ENCODE measurements at places on chromosomes 11 and 22. TPM values are rescaled to one million over a fixed set of nuclear protein-coding genes. Genes with fewer than 3 reads are reported as not detected.

Gene LTO1
- 23.7 TPM for total RNA-seq

Gene ANKK1
- 0.41 TPM for total RNA-seq

Gene PLEKHA7
- total RNA-seq, result 44.0 TPM

Gene CHEK2
- 10.0 TPM for total RNA-seq

Gene IFITM10
- 9.2 TPM for total RNA-seq

DNA sequence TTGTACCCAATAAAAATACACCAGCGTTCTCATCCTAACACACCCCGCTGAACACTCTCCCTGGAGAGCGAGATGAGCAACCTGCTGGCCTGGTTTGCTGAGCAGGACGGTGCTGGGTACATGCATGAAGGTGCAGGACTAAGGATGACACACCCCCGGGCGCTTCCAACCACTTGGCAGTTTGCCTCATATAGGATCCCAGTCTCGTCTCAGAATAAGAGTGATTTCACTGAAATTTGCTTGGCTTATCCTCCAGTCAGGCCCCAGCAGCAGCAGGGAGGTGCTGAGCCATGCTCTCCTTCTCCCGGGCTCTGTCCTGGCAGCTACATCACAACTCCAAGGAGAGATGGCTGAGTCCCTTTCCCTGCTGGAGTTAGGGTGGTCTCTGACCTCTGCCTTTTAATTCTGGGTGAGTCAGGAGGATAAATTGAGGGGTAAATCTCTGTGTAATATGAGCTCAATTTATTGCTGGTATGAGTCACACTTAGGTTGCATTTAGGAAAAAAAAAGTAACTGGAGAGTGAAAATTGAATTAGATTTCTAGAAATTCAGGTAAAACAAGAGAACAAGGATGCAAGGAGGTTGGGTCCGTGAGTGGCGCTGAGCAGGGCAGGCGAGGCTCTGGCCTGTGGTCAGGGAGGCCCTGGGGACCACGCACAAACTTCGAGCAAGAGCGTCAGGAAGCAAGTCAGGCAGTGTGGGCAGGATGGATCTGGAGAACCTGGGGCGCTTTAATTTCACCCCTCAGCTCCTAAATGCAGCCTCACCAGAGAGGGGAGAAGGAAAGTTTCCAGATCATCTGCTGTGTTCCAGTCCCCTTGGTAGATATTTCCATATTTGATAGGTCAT is 974.0 kb downstream of the TBC1D22A start:
- no peak overlapping the region for H3K4me3 ChIP-seq
- no peak overlapping the region for H3K27ac ChIP-seq
- peaks cover 16% of the 10 kb centered on the region for H3K27me3 ChIP-seq

DNA sequence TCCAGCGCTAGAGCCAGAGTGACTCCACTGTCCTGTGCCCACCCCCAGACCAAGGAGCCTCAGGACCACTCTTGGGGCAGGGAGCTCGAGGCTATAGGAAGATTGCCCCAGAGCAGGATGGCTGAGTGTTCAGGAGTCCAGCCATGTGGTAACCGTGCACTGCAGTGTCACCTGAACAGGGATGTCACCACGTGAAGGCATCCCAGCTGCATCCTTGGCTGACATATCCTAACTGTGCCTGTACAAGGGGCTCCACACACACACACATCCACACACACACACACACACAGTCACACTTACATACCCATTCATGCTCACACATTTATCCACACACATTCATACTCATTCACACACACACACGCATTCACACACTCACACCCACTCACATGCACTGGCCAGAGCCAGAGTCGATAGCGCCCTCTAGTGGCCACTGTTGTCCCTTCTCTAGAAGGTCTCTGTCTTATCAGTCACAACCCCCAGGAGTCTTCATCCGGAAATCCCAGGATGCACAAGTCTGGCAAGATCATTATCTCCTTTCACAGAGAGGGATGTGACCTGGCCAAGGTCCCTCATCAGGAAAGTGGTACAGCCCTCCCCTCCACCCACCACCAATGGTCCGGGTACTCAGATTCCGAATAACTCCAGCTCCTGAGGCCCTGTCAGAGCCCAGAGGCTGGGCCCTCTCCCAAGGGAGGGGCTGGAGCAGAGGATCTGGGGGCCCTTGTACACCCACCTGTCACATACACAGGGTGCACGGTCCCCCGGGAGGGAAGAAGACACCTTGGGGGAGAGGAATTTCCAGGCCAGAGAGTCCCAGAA is 55.1 kb downstream of the IGLL5 start:
- peak; percentile 71 for DNase-seq
- H3K4me3 ChIP-seq, result no peak overlapping the region
- no peak overlapping the region for H3K27ac ChIP-seq
- H3K27me3 ChIP-seq, result peaks cover 5% of the 10 kb centered on the region
- no peaks in the 10 kb centered on the region for H3K4me1 ChIP-seq
- no peaks in the 10 kb centered on the region for H3K36me3 ChIP-seq

- no peaks in the 10 kb centered on the region for H3K36me3 ChIP-seq
- H3K27ac ChIP-seq, result no peak overlapping the region
- no peak overlapping the region for H3K4me3 ChIP-seq
These were observed 13.9 kb downstream of the ZBED4 start for GRCh38 chr22:49867303-49868265.

DNA sequence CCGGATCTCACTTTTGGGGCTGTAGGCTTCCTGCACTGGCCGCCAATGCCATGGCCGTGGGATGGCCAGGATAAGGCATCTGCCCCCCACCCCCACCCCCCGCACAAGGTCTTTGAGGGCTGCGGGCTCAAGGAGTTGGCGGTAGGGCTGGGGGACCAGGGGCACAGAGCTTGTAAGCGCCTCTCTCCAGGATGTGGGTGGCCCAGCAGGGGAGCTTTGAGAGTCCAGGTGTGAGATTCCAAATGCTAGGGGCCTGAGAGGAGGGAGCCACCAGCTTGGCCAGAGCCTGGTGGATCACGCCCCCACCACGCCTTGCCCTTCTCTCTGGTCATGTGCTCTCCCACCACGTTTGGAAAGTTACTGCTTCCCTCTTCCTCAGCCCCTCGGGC is 5.0 kb downstream of the CD81 start:
- peaks cover 73% of the 10 kb centered on the region for H3K4me1 ChIP-seq
- H3K27ac ChIP-seq, result peak overlapping the region; percentile 99
- H3K4me3 ChIP-seq, result no peak overlapping the region
- DNase-seq, result no peak
- no peaks in the 10 kb centered on the region for H3K27me3 ChIP-seq

DNA sequence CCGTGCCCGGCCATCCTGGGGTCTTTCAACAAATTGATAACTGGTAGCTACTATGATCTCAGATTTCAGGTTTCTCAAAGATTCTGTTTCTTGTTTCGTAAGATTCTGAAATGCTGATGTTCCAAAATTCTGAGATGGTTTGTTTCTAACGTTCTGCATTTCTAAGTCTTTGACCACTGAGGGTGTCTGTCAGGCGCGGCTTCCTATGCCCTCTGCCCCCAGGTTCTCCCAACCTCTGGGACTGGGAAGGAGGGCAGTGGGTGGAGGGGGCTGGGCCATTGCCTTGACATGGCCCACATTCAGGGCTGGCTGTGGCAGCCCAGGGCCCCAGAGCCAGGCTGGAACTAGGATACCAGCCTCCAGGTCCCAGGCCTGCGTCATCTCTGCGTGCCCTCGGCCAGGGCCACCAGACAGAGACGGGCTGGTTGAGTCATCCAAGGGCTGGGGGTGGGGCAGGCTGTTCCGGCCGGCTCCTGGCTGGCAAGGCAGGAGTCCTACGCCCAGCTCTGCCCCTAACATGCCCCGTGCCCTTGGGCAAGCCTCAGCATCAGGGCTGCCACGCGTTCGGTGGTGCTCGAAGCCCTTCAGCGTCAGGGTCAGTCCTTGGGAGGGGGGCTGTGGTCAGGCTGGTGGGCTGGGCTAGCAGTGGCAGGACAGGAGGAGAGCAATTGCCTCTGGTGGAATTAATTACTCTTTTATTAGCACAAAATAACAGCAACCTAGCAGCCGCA is 5.2 kb downstream of the TMEM134 start:
- H3K27me3 ChIP-seq, result no peaks in the 10 kb centered on the region
- peaks cover 6% of the 10 kb centered on the region for H3K36me3 ChIP-seq
- H3K4me3 ChIP-seq, result peak overlapping the region; percentile 67
- H3K27ac ChIP-seq, result peak overlapping the region; percentile 93
- peak; percentile 88 for DNase-seq
- H3K4me1 ChIP-seq, result peaks cover 42% of the 10 kb centered on the region

DNA sequence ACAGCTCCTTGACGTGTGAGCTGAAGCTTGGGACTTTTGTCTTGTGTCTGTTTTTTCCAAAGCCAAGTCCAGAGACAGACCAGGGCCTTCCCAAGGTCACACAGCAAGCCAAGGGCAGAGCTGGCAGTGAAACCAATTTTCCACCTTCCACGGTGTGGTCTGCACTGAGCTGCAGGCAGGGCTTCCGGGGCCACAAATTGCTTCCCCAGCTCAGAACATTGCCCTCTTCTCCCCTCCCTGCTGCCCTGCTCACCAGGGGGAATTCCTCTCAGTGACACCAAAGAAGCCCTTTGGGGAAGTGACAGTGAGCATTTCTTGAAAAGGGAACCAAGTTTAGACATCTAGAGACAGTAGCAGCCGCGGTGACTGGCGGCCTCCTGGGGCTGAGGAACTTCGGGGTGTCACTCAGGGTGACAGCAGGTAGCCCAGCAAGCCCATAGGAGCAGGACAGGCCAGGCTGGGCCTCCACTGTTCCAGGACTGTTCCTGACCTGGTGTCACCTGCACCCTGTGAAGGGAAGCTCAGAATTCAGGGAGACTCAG is 9.2 kb downstream of the FXYD2 start:
- H3K27me3 ChIP-seq, result no peaks in the 10 kb centered on the region
- H3K27ac ChIP-seq, result peak overlapping the region; percentile 71
- DNase-seq, result peak; percentile 76
- H3K4me1 ChIP-seq, result peaks cover 52% of the 10 kb centered on the region
- no peak overlapping the region for H3K4me3 ChIP-seq

DNA sequence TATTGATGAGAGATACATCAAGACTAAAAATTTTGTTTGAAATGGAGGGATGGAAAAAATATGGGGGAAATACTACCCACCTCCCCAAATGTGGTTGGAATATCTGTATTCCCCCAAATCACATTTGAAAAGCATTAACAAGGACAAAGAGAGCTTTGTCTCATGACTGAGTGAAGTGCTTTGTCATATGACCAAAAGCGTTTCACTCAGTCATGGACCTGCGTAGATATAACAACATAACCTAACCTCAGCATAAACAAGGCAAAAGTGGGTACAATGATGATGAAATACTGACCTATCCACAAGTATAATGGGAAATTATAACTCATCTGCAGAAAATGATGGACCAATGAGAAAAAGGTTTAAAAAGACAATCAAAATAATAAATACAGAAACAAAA is 418.3 kb downstream of the TBC1D22A start:
- H3K27me3 ChIP-seq, result no peaks in the 10 kb centered on the region
- H3K4me3 ChIP-seq, result no peak overlapping the region
- DNase-seq, result no peak
- H3K27ac ChIP-seq, result no peak overlapping the region

DNA sequence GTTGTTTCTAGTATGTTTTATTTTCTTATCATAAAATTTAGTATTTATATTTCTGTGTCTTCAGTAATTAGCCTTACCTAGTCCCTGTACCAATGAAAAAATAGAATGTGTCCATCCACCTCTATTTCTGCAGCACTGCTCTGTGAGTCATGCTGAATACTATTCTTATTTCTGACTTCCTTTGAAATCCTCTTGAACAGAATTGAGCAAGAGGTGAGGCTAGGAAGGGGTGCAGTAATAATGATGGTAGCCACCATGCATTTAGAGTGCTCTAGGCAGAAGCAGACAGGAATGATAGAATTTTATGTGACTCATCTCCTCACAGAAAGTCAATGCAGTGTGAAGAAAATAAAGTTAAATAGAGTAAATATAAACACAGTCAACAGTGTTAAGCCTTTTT is 60.0 kb downstream of the OR10A6 start:
- H3K27me3 ChIP-seq, result no peaks in the 10 kb centered on the region
- no peak for DNase-seq
- no peak overlapping the region for H3K4me3 ChIP-seq
- H3K36me3 ChIP-seq, result no peaks in the 10 kb centered on the region

DNA sequence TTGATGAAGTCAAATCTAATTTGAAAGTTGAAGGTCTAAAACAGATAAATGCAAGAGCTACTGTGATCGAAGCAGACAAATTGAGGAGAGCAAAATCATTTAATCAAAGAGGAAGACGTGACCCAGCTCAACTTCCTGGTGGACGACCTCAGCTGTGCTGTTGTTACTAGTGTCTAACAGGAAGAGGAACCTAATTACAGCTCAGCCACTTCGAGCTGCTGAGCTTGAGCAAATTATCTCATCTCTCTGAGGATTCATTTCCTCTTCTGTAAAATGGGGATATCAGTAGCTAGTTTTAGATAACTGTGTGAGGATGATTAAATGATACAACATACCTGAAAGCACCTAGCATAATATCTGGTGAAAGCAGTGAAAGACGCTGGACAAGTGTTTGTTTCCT is 48.6 kb upstream of the OLFML1 start:
- H3K36me3 ChIP-seq, result no peaks in the 10 kb centered on the region
- no peaks in the 10 kb centered on the region for H3K27me3 ChIP-seq
- H3K27ac ChIP-seq, result no peak overlapping the region
- DNase-seq, result no peak
- H3K4me3 ChIP-seq, result no peak overlapping the region

GRCh38 chr11:131491503-131491902 is 121.1 kb downstream of the NTM start:
- H3K36me3 ChIP-seq, result no peaks in the 10 kb centered on the region
- H3K4me1 ChIP-seq, result no peaks in the 10 kb centered on the region
- no peak overlapping the region for H3K27ac ChIP-seq
- no peak for DNase-seq
- H3K27me3 ChIP-seq, result no peaks in the 10 kb centered on the region
- no peak overlapping the region for H3K4me3 ChIP-seq

GRCh38 chr22:27748751-27749191 is 52.8 kb downstream of the MN1 start:
- peak overlapping the region; percentile 5 for H3K27ac ChIP-seq
- H3K27me3 ChIP-seq, result peaks cover 9% of the 10 kb centered on the region

GRCh38 chr11:131810541-131810940 is 440.1 kb downstream of the NTM start:
- H3K4me1 ChIP-seq, result peaks cover 3% of the 10 kb centered on the region
- H3K36me3 ChIP-seq, result no peaks in the 10 kb centered on the region
- DNase-seq, result no peak

GRCh38 chr22:44160421-44160820 is 20.3 kb upstream of the PARVG start:
- H3K27me3 ChIP-seq, result no peaks in the 10 kb centered on the region
- no peak overlapping the region for H3K27ac ChIP-seq
- peaks cover 24% of the 10 kb centered on the region for H3K36me3 ChIP-seq

GRCh38 chr11:117523680-117524079 is 196.0 kb downstream of the CEP164 start:
- H3K4me1 ChIP-seq, result peaks cover 7% of the 10 kb centered on the region
- no peaks in the 10 kb centered on the region for H3K27me3 ChIP-seq

All from lower lobe of right lung (tissue), 2 donors.